B cell (primary cell): ENCODE measurements at places on chromosomes 3 and 15. TPM values are rescaled to one million over a fixed set of nuclear protein-coding genes. Genes with fewer than 3 reads are reported as not detected.

Gene CFAP100
- total RNA-seq, result not detected in 2 replicates

Gene CLDN16
- not detected in 2 replicates for total RNA-seq

Gene BCHE
- not detected in 2 replicates for total RNA-seq

Gene TMCO5A
- not detected in 2 replicates for total RNA-seq

Gene PPP1R14D
- not detected in 2 replicates for total RNA-seq

Gene LMCD1
- 4.7 and 4.9 TPM in 2 replicates for total RNA-seq

Gene PRSS50
- 0.10 TPM in 1 of 2 replicates, not detected in the other for total RNA-seq

Gene PLCL2
- total RNA-seq, result 55.2 and 57.1 TPM in 2 replicates

Gene GATA2
- not detected in 2 replicates for total RNA-seq

Gene JMJD7
- total RNA-seq, result 41.1 and 43.9 TPM in 2 replicates

Gene OTOL1
- not detected in 2 replicates for total RNA-seq

Gene A4GNT
- total RNA-seq, result not detected in 2 replicates

Gene TNNC1
- 1.1 TPM in 1 of 2 replicates, not detected in the other for total RNA-seq

Gene COLQ
- 1.9 TPM in 2 replicates for total RNA-seq

Gene GALNT15
- total RNA-seq, result 0.10 TPM in 1 of 2 replicates, not detected in the other

Gene GPR160
- total RNA-seq, result 17.5 and 17.7 TPM in 2 replicates

Gene ISL2
- total RNA-seq, result 0.22 and 0.59 TPM in 2 replicates

Gene P2RY14
- total RNA-seq, result 6.0 and 7.0 TPM in 2 replicates

Gene MUC20
- total RNA-seq, result 11.1 and 15.6 TPM in 2 replicates

Gene ITIH1
- 0.53 TPM in 1 of 2 replicates, not detected in the other for total RNA-seq

Gene EFHB
- 0.74 and 0.90 TPM in 2 replicates for total RNA-seq

Gene PPM1L
- total RNA-seq, result 11.4 and 12.0 TPM in 2 replicates

Gene LEKR1
- total RNA-seq, result 4.6 and 4.7 TPM in 2 replicates

Gene SLC22A13
- total RNA-seq, result 0.70 and 0.91 TPM in 2 replicates

Gene CYP8B1
- not detected in 2 replicates for total RNA-seq

Gene SEMA5B
- 0.05 TPM in 1 of 2 replicates, not detected in the other for total RNA-seq

Gene CATSPER2
- 17.2 and 21.3 TPM in 2 replicates for total RNA-seq

Gene CPLX3
- total RNA-seq, result 0.17 TPM in 1 of 2 replicates, not detected in the other

Gene WDR93
- total RNA-seq, result 0.12 and 0.29 TPM in 2 replicates

Gene GOLGA8M
- total RNA-seq, result 0.80 and 1.3 TPM in 2 replicates

Gene ATG3
- 48.8 and 54.9 TPM in 2 replicates for total RNA-seq

Gene CCPG1
- total RNA-seq, result 32.1 and 36.0 TPM in 2 replicates

Gene GP5
- total RNA-seq, result 0.15 and 0.22 TPM in 2 replicates

Gene GNAT1
- not detected in 2 replicates for total RNA-seq

Gene TRAT1
- total RNA-seq, result 0.58 TPM in 1 of 2 replicates, not detected in the other

Gene NDUFAF3
- total RNA-seq, result 67.0 and 67.5 TPM in 2 replicates

Gene TUSC7
- total RNA-seq, result not detected in 2 replicates

Gene C3orf20
- 0.27 and 0.34 TPM in 2 replicates for total RNA-seq

Gene DUOX2
- 0.29 and 0.32 TPM in 2 replicates for total RNA-seq

Gene GRAMD2A
- not detected in 2 replicates for total RNA-seq

Gene IGSF11
- total RNA-seq, result not detected in 2 replicates

Gene WDR5B
- total RNA-seq, result 11.6 and 12.3 TPM in 2 replicates

Gene GABRB3
- not detected in 2 replicates for total RNA-seq

Gene CHRD
- total RNA-seq, result not detected in 2 replicates

Gene DAZL
- total RNA-seq, result 0.27 TPM in 1 of 2 replicates, not detected in the other

Gene ACKR4
- total RNA-seq, result 0.15 TPM in 1 of 2 replicates, not detected in the other

Gene CYP1A2
- not detected in 2 replicates for total RNA-seq

Gene MAGEL2
- total RNA-seq, result not detected in 2 replicates

Gene ERICH6
- 0.44 TPM in 1 of 2 replicates, not detected in the other for total RNA-seq

Gene CRTAP
- total RNA-seq, result 55.0 and 57.7 TPM in 2 replicates
